ENCODE measurements at places on chromosomes 6 and 20.

GRCh38 chr6:106097411-106098231, 11.5 kb downstream of the PRDM1 start:
- DNase-seq, result no peak

GRCh38 chr6:22194188-22194921, 102.5 kb downstream of the PRL start:
- DNase-seq, result no peak

DNA sequence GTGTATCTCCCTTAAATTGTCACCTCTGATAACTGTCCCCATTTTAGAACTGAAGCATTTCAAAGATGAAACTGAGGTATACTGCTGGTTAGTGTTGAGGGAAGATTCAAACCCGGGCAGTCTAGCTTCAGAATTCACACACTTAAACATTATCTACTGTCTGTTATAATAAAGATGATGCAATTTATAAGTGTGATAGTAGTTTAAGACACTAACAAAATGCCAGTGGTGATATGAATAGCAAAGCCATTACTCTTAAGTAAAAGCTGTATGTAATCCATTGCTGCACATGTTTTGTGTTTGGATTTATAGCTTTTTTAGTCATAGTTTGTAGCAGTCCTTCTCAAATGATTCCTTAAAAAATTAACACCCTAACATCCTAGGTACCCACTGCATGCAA, 19.8 kb downstream of the USP45 start:
- no peak for DNase-seq

DNA sequence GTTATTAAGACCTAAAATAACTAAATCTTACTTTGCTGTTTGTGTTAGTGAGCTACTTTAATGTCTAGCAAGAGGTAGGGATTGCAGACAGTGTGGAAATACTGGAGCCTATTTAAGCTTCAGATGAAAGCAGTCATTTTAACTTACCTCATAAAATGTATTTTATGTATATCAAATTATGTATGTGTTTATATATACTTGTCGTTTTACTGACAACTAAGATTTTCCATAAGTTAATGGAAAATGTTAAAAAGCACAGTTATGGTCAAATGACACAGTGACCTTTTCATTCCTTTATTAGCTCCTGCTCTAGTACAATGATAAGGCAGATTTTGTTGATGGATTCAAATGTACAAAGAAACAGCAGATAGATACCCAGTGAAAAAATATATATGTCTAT, 34.6 kb downstream of the QKI start:
- no peak for DNase-seq

GRCh38 chr20:23832775-23833513, 6.4 kb upstream of the CST2 start:
- DNase-seq, result no peak

- no peak for DNase-seq
Observed at GRCh38 chr20:16197696-16198095, 375.6 kb downstream of the KIF16B start.

DNA sequence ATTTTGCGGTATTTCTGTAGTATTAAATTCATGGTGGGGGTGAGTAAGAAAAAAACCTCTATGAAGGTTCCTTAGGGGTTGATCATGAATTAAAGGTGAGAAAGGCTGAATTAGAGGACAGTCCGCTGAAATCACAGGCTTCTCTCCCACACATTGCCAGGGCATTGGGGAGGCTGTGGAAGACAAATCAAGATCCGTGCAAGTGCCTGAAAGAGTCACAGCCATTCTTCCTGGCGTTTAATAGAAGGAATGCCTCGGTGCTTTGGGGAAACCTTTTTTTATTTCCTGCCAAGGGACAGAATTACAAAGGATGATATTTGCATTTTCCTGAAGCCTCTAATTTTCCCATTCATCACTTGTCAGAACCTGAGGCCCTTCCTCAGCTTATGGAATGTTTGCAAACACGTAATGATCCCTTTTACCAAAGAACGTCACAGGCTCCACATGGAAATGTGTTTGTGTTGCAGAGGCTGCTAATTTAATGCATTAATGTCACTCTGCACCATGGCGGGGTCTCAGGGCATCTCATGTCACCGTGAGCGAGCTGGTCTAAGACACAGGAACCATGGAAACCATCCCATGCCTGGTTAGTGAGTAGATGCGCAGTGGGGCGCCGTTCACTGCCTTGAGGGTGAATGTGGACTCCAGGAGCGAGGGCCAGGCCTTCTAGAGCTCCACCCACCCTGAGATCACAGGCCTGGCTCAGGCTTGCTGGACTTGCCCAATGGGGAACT, 185.9 kb upstream of the SULF2 start:
- no peak for DNase-seq

Measured in stimulated activated CD4-positive, alpha-beta T cell treated with anti-CD3 and anti-CD28 coated beads, Interleukin-15, amount 100 ng/mL, for 1 hour (primary cell).